ENCODE measurements at places on chromosomes 3 and 15.

- DNase-seq: no peak
Measured at GRCh38 chr15:41967506-41968206, 4.7 kb downstream of the EHD4 start.

DNA sequence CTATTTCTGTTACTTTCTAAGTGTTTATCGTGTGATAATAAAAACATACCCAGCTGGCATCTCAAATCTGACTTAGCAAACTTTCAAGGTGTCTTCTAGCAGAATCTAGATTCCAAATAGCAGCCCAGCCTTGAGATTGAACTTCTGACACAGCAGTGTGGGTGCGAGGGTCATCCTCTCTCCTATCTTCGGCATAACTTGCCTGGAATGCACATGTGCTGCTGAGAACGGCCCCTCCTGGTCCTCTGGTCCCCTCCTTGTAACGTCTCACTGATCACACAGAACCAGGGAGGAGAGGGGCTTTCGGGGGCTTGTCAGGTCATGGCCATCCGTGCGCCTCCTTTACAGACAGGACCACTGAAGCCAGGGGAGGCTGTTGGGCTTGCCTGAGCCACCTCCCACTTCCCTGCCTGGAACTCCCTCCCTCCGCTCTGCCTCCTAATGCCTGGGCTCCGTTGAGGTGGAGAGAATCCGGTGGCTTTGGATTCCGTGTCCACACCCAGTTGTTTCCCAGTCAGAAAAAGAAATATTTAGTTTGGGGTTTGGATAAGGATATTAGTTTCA, 344.4 kb upstream of the C2CD4B start:
- DNase-seq: no peak

GRCh38 chr15:94263341-94264273, 32.2 kb downstream of the MCTP2 start:
- no peak for DNase-seq

DNA sequence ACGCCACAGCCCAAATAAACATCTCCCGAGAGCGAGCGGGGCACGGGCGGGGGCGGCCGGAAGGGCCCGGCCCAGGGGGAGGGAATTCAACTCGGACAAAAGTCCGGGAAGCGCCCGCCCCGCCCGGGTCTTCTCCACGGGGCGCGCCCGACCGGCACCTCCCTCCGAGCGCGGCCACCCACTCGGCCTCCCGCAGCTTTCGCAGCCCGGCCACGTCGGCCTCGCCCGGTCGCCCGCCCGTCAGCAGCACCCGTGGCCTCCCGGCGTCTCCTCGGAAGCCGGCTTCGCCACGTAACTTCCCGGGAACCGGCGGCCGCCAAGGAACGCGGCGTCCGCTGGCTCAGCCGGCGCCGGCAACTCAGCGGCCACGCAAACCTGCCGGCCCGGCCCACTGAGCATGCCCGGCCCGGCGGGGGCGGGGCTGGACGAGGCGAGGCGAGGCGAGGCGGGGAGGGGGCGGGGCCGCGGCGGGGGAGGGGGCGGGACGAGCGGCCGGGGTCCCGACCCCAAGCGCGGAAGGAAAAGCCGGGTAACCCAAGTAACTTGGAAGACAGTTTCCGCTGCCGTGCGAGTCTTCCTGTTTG, at the start of gene TJP1:
TSS of gene TJP1 (minus strand) at position 369 of the 584 bp plus-strand sequence. CDS start 440 bp downstream, outside the sequence.
- DNase-seq: no peak

- no peak for DNase-seq
Measured at GRCh38 chr15:39427705-39428104, 153.2 kb upstream of the THBS1 start.

- DNase-seq: no peak
Measured at GRCh38 chr3:180321534-180321933, 280.4 kb upstream of the TTC14 start.
